T-cell (primary cell): ENCODE measurements at places on chromosomes 5 and 9.

- no peak for DNase-seq
Measured at GRCh38 chr9:123478160-123478559, 122.2 kb downstream of the CRB2 start.

GRCh38 chr5:84032324-84032723 is 311.7 kb upstream of the HAPLN1 start:
- no peak for DNase-seq

- no peak for DNase-seq
Measured at GRCh38 chr9:84296146-84296843, 44.3 kb downstream of the SLC28A3 start.

DNA sequence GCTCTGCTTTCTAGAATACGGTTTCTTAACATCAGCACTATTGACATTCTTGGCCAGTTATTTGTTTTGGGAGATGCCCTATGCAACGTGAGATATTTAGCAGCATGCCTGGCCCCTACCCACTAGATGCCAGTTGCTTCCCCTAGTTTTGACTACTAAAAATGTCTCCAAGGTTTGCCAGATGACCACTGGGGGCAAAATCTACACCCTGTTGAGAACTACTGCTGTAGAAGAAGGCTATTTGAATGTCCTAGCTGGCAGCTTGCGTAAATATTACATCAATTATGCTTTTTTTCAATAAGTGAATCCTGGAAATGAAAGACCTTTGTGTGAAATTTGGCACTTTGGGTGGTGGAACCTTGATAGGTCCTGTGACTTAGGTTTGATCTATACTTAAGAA is 5.0 kb downstream of the NCBP1 start:
- DNase-seq, result no peak

DNA sequence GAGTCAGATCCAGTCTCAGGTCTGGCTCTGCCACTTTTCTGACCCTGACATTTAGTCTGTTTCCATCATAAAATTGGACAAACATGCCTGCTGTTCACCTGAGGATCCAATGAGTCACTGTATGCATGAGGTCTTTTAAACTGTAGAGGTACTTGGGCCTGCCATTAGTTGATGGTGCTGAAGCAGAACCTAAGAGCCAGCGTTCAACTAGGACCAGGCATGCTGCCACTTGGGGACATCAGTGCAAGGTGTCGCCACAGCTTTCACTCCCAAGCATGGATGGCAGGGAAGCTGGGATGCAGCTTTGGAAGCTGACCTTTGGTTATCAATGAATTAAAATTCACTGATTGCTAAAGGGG is 37.1 kb downstream of the NEUROG1 start:
- DNase-seq, result no peak

DNA sequence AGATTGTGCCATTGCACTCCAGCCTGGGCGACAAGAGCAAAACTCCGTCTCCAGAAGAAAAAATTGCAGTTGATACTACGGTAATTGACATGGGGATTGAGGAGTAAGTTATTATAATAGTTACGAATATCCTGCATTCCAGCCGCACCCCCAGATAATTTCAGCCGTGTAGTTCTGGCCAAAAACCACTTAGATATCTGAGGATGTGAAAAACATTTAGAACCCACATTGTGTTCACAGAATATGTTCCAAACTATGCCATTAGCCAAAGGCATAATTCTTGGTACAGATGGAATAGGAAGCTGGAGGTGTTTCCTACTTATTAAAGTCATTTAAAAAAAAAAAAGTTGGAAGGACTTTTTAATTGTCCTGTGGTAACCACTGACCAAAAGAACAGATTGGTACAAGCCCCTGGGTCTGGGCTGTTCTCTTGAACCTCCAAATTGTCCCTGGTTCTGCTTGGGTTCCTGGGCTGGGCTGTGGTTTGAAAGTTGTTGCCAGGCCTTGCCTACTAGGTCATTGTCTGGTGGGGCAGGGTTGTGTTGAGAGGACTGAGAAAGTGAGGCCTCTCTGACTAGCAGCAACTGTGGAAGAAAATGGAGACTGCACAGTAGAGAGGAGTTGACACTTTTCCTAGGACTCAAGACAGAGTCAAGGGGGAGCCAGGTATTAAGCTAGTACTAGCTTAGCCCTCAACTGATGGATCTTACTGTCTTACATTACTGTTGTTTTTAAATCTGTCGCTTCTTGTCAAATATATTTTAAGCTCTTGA is 198.8 kb downstream of the NR3C1 start:
- DNase-seq, result no peak

GRCh38 chr5:42059291-42059690 is 134.2 kb downstream of the FBXO4 start:
- DNase-seq, result no peak
